ENCODE measurements at places on chromosomes 13 and 19.

GRCh38 chr19:55454787-55455243 lies 6.6 kb downstream of the ISOC2 start:
- DNase-seq, result peak; percentile 30

DNA sequence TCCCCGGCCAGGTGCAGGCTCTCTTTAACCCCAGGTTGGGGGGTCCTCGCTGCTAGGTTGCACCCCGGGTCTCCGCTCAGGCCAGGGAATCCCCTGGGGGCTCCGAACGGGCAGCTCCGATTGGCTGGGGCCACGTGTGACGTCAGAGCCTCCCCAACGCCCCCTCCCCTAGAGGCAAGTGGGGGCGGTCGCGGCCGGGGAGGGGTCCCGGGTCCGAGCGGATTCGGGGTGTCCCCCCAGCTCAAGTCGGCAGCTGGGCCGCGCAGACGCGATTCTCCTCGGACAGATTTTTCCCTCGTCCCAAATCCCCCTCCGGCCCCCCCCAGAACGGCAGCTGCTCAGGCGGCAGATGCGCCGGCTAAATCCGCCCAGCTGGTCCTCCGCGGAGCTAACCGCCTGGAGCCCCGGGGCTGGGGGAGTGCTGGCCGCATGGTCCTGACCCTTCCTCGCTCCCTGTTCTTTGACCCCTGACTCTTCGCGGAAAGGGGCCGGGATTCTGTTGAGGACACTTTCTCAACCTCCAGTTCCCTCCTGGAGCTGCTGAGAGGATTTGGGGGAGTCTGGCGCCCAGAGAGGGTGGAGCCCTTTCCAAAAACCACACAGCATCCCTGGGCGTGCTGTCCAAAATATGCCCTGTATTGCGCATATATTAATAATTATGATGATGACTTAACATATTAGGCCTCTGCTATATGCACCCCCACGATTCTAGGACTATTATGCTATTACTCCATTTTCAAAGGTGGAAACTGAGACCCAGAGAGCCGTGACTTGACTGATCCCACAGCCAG lies 25.4 kb upstream of the SEMA6B start:
- no peak for DNase-seq

DNA sequence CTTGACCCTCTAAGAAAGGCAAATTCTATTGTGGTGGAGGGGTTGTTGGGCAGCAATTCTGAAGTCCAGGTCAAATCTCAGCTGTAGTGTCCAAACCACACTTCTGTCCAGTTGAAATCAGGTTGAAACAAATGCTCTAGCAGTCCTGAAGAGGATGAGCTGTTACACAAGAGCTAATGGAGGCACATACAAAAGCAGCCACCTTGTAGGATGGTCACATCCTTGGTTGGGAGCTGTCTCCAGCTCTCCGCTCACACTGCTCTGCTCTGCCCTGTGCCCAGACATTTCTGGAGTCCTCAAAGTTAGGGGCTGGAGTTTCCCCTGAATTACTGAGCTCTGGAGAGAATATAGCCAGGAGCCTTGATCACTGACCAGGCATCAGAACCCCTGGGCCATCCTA lies 47.2 kb downstream of the GPR12 start:
- no peak for DNase-seq

- DNase-seq, result peak; percentile 92
Measured at GRCh38 chr19:36054733-36055686, at the start of gene WDR62. Gene WDR62, plus strand, starts transcription at chr19:36054897. Its CDS starts 75 bp downstream, at chr19:36054972.

- no peak for DNase-seq
Measured at GRCh38 chr13:48494874-48495273, 38.0 kb downstream of the RCBTB2 start.

DNA sequence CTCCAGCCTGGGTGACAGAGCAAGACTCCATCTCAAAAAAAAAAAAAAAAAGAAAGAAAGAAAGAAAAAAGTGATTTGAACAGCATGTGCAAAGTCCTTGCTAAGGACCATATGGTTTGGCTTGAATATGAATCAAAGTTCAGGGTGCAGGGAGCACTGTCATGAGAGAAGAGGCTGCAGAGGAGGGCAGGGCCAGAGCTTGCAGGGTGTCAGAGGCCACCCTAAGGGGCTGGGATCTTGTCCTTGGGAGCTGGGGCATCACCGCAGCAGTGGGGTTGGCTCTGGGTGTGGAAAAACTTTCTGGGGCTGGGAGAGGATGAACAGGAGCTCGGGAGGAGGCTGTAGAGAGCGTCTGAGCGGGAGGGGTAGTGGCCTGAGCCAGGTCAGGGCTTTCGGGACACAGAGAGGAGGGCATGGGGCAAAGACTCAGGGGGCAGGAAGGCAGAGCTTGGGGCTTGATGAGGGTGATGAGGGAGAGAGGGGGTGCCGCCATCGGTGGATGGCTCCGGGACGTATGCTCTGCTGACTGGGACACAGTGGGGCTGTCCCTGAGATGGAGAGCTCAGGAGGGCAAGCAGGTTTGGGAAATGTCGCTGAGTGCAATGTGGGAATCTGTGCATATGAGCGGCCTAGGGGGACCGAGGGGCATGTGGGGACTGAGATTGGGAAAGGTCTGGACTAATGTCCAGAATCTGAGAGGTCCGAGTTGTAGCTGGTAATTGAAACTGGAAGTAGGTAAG lies 3.0 kb downstream of the TRPM4 start:
- DNase-seq, result no peak

- DNase-seq, result no peak
Measured at GRCh38 chr13:42631181-42631580, 57.2 kb downstream of the TNFSF11 start.

GRCh38 chr13:20099319-20099718 lies 61.5 kb downstream of the GJA3 start:
- no peak for DNase-seq

GRCh38 chr13:33050161-33050560 lies 33.9 kb downstream of the KL start:
- DNase-seq, result peak; percentile 13

DNA sequence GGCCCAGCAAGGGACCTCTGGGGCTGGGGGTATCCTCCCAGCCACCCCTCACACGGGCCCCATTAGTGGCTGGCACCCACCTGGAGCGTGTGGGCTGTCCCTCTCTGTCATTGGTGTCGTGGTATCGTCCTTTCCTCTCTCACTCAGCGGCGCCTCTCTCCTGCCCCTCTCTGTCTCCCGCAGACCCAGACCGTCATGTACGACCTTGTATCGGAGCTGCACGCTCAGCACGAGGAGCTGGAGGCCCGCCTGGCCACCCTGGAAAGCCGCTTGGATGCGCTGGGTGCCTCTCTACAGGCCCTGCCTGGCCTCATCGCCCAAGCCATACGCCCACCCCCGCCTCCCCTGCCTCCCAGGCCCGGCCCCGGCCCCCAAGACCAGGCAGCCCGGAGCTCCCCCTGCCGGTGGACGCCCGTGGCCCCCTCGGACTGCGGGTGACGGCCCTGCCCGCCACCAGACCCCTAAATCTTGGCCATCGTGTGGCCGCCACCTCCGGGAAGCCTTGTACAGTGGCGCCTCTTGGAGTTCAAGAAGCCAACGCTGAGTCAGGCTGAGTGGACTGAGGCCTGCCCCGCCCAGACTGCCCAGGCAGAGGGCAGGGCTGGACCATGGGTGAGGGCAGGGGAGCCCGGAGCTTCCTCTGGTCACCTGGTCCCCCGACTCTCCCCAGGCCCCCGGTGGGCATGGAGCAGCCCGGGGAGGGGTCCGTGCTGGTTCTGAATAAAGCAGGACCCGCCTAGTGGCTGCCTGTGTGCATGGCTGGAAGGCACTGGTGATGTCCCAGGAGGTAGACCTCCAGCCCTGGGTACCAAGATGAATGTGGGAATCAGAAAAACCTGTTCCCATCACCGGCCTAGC lies 9.8 kb upstream of the ARRDC2 start:
- no peak for DNase-seq

DNA sequence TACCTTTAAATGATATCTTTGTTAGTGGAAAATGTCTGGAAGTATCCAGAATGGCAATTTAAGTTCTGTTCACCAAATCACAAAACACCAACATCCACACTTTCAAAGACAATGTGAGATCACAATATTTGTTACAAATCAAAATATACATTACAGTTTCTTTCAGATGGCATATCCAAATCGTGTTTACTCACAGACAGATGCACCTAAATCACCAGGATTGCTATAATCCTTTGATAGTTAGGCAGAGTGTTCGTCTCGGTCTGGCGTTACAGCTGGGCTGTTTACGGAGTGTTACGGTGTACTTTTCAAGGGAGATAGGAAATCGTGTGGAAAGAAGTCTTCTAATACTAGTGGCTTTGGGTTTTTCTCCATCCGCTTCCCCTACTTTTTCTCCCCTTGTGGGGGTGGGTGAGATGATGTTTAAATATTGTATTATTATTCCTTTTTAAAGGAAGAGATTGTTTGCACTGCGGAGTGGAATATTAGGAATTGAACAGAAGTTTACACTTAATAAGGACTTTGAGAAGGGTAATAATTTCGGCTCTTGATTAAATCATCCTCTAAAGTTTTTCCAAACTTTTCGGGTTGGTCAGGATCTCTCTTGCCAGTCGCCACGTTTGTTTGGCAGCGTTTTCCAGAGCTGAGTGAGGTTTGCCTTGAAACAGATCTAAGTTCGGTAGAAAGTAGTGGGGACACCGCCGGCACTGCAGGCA lies 1.8 kb downstream of the MAB21L1 start:
- DNase-seq, result peak; percentile 42

GRCh38 chr13:48094404-48094780 lies 512 bp downstream of the MED4 start:
- DNase-seq, result no peak

DNA sequence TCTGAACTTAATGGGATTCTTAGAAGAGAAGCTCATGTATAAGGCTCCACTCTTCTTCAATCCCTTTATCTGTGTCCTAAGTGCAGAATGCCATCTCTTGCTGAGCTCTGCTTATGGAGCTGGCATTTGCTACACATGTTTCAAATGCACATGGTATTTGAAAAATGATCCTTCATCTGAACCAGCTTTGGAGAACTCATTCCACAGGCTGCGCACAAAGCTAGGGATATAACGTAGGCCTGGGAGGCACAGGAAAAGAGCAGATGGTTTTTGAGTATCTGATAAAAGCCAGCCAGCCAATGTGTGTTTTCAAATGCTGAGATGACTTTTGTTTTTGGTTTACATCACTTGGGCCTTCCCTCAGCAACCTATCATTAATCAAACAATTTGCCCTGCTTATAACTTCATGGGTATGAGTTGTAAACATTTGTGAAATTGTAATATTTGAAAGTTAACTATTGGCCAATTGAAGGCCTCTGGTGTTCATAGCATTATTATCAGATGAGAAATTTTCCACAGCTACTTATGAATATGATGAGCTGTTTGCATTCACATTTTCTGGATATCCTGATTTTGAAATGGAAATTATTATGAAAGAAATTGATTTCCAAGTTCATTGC lies 729.0 kb downstream of the FGF9 start:
- DNase-seq, result no peak

GRCh38 chr13:27354379-27354778 lies 70.0 kb upstream of the GTF3A start:
- peak; percentile 38 for DNase-seq

DNA sequence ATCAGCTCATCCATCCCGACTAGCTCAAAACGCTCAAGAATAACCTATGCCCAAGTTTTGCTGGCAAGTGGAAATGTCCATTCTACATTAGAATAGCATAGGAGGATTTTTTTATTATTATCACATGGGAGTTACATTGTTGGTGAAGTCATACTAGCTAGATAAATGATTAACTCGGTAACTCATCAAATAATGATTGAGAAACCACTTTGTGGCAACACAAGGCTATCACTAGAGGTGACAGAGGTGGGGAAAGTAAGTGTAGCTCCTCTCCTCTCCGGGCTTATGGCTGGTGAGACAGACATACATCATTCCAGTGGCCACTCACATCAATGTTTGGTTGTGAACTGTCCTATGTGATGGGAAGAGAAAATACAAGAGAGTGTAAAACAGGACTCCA lies 161.6 kb downstream of the ZIC5 start:
- no peak for DNase-seq

- DNase-seq, result no peak
Measured at GRCh38 chr13:110102053-110102452, 204.9 kb downstream of the COL4A1 start.

DNA sequence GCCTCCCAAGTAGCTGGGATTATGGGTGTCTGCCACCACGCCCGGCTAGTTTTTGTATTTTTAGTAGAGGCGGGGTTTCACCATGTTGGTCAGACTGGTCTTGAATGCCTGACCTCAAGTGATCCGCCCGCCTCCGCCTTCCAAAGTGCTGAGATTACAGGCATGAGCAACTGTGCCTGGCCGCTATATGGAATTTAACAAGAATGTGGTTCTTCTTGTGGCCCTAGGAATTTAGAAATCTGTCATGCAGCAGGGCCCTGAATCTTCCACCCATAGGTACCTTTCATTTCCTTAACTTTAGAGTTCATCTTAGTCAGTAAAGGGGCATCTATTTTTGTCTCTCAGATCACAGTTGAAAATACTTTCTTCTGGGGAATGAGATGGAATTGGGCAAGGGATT lies 25.6 kb upstream of the NDFIP2 start:
- peak; percentile 17 for DNase-seq

DNA sequence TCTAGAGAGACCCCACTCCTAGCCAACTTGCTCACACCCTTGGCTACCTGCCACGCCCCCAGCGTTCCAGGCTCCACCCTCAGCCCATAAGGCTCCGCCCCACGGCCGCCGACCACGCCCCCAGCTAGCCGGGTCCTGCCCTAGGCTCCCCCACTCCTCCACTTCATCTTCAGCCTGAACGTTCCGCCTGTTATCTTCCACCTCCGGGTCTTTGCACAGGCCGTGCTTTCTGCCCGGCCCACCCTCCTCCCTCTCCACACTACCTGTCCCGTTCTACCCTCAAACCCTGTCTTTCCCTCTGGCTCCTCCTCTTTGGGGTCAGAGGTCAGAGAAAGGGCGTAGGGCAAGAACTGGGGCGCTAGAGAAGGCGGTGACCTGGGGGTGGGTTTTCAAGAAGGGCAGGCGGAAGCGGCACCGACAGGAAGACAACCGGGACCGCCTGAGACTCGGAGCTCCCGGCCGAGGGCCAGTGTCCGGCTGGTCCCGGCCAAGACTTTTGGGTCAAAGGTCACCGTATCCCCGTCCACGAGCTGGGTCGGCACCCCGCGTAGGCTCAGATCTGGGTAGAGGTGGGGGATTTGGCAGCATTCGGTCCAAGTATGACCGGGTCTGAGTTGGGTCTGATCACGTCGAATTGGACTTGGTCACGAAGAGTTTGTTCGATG lies 2.2 kb downstream of the PDE4C start:
- no peak for DNase-seq

- peak; percentile 7 for DNase-seq
Measured at GRCh38 chr13:24557081-24557480, 44.5 kb upstream of the PARP4 start.

DNA sequence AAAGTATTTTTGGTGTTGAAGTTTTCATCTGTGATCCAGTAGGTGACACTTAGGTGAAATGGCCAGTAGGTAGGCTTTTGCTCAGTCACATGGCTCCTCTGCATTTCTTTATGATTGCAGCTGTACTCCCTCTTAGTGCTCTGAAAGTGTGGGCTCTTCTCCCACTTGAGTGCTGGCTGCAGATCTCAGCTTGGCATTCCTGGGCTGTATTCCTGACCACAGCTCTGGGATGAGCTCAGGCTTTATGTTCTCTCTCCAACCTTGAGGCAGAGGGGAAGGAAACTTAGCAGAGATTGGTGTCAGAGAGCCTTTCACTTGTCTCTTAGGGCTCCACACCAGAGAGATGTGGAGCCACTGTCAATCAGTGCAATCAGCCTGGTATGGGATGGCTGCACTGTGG lies 254.3 kb downstream of the NDFIP2 start:
- peak; percentile 15 for DNase-seq

GRCh38 chr19:48630296-48631063 lies 6.7 kb downstream of the DBP start:
- DNase-seq, result peak; percentile 51

- DNase-seq, result no peak
Measured at GRCh38 chr13:98755729-98756128, 3.3 kb upstream of the SLC15A1 start.

Data from fibroblast of skin of scalp (primary cell).